ENCODE measurements at places on chromosomes 2 and 18. TPM values are rescaled to one million over a fixed set of nuclear protein-coding genes. Genes with fewer than 3 reads are reported as not detected.

IL1RN gene
- not detected for total RNA-seq

CDH19 gene
- total RNA-seq = under 0.01 TPM

KIF5C gene
- total RNA-seq = 388 TPM

DOCK10 gene
- total RNA-seq = 10.2 TPM

ERMN gene
- under 0.01 TPM for total RNA-seq

Measured in frontal cortex (tissue), 4 donors.